Stimulated activated CD8-positive, alpha-beta memory T cell treated with anti-CD3 and anti-CD28 coated beads, Interleukin-12 subunit alpha, Interleukin-12 subunit beta, amount 100 ng/mL, for 4 hours (primary cell): ENCODE measurements at places on chromosomes 6 and 20.

DNA sequence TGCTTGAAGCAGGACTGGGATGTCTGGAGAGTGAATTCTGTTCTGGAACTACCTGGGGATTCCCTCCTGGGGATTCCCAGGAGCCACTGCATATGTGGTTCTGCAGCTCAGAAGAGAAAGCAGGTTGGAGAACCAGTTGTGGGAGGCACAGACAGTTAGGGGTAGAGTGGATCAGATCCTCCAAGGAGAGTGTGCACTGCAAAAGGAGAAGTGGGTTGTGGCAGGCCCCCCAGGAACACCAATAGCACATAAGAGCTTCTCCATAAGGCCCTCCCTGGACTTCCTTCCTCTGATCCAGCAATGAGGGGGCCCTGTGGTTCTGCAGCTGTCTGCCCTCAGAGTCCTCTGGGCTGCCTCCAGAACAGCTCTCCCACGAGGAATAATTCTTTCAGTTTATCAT, 369.2 kb upstream of the CNR1 start:
- DNase-seq = no peak

- DNase-seq = no peak
Measured at GRCh38 chr6:10398446-10399218, 16.2 kb downstream of the TFAP2A start.

DNA sequence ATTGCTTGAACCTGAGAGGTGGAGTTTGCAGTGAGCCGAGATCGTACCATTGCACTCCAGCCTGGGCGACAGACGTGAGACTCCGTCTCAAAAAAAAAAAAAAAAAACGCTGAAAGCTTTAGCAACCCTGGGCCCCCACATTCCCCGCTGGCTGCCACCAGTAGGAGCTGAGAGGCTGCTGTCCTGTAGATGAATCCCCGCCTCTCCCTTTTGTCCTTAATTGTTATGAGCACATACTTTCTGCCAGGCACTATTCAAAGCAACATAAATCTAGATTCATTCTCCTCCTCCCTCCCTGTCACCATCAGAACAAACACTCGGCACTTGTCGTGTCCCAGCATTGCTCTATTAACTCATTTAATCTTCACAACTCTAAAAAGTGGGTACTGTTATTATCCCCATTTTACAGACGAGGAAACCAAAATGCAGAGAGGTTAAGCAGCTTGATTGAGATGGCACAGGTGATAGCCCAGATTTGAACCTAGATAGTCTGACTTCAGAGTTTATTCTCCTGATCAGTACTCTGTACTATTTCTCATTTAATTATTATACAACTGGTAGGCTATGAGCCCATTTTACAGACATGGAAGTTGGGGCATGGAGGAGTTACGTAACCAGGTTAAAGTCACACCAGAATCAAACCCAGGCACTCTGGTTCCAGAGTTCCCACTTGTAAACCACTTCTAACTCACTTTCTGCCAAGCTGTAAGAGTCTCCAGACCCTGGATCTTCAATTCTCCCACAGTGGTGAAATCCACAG, 97.4 kb downstream of the EYA2 start:
- no peak for DNase-seq

- no peak for DNase-seq
Measured at GRCh38 chr6:159045801-159046200, 1.0 kb upstream of the TAGAP start.
